ENCODE measurements at places on chromosomes 16 and 17.

DNA sequence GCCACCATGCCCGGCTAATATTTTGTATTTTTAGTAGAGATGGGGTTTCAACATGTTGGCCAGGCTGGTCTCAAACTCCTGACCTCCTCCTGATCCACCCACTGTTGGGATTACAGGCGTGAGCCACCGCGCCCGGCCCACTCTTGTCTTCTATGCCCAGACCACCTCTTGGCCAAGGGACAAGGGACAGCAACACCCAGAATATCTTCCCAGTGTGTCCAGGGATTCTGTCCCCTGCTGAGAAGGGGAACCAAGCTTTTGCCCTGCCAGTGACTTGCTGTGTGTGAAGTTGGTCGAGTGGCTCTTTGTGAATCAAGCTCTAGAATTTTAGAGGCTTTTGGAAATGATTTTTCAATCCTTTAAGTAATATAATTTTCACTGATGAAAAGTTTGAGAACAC is 1.7 kb upstream of the MPO start:
- DNase-seq, result no peak

DNA sequence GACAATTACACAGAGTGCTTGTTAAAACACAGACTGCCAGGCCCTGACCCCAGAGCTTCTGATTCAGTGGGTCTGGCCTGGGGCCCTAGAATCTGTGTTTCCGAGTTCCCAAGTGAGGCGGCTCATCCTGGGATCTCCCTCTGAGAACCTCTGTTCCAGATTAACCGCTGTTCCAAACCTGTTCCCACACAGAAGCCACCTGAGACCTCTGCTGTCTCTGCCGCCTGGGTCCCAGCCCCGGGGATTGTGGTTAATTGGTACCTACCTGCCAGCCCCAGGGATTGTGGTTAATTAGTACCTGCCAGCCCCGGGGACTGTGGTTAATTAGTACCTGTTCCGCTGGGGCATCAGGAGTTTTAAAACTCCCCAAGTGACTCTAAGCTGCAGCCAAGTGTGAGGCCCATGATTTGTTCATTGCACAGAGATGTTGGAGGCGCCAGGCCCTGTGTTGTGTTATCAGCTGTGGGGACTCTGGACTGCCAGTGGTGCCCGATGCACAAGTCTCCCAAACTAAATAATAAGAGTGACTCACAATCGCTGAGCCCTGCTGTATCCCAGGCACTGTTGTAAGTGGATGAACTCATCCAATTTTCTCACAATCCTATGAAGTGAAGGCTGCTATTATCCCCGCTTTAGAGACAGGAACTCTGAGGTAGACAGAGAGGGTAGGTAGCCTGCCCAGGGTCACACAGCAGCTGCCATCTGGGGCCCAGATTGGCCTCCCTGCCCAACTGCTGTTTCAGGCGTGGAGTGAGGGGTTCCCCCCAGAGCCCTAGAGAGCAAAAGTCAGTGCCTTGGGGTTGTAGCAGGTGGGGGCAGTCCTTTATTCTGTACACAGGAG is 219.7 kb downstream of the IRF8 start:
- DNase-seq, result no peak

DNA sequence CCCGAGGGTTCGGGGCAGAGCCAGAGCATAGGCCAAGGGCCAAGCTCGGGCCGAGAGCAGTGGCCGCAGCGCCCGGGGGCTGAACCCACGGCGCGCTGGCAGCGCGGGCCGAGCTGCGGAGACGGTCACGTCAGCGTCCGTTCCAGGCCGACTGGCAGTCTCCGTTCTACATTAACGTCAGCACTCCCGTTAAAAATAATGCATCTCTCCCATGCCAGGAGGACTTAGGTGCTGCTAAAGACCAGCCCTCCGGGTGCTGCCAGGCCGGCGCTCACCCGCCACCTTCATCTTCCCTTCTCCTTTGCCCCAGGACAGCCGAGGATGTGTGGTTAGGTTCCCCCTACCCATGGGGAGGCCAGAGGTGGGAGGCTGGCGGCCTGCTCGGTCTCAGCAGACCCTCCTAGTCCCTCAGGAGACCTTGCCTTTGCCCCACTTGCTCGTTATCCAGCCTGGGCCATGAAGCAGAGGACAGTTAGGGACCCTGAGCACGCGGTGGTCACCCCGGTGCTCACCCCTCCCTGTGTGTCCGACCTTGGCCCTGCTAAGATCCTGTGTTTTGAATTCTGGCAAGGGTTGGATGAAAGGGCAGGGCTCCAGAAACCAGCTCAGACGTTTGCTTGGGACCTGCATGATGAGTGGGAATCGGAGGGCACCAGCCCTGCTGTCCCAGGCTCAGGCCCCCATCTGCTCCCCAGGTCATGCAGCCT is 572 bp downstream of the MPG start:
- peak; percentile 51 for DNase-seq

DNA sequence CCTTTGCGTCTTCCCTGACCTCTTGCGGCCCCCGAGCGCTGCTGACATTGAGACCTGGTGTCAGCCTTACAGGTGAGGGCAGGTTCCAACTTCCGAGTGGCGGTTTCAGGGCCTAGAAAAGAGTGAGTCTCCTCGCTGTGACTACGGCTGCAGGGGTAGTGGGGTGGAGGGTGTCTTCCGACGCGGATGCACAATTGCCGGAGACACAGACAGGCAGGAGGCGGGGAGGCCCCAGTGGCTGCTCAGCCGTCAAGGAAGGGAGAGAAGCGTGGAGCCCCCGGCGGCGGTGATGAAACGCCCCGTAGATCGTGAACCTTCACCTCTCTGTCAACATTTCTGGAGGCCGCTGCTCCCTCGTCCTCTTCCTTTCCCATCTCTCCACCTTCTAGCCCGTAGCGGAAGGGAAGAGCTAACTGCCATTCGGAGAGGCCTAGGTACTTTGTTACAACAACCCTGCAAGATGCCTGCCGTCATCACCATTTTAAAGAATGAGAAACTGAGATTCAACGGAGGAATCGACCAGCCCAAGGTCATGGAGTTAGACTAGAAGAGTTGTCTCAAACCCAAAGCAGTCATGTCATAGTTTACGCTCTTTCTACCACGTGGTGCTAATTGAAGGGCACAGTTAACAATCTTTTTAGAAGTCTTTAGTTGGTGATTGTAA is 485 bp downstream of the DNAJA3 start:
- DNase-seq, result no peak

- DNase-seq, result peak; percentile 36
These were observed 18.5 kb upstream of the ALDH3A1 start for GRCh38 chr17:19766421-19767270.

Data from amniotic epithelial cell (primary cell).